ENCODE measurements at places on chromosomes 5 and 9. TPM values are rescaled to one million over a fixed set of nuclear protein-coding genes. Genes with fewer than 3 reads are reported as not detected.

The ZFP2 gene
- 2.9 TPM for total RNA-seq

GRCh38 chr9:134356496-134357470 is 30.5 kb downstream of the RXRA start:
- DNase-seq: no peak

GRCh38 chr9:4024281-4024777 is 275.5 kb downstream of the GLIS3 start:
- DNase-seq: no peak

GRCh38 chr9:104765138-104765537 is 1.2 kb downstream of the NIPSNAP3B start:
- DNase-seq: no peak

GRCh38 chr9:8693464-8693863 is 893.9 kb upstream of the DMAC1 start:
- DNase-seq: no peak

DNA sequence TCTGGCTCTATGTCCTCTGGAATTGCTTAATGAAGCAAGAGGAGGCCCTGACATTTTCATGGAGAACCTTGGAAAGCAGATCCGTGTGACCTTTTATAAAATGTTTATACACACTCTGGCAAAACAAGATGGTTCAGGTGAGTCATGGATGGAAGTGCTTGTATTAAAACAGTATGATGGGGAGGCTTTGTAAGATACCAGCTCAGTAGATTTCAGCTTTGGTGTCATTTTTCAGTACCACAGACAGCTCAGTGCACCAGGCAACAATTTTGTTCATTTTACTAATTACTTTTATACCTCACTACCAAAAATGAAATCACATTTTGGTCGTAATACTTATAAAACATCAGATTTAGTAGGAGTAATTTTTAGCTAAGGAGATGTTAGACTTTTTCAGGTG is 5.2 kb downstream of the KCNN2 start:
- peak; percentile 5 for DNase-seq

- no peak for DNase-seq
Measured at GRCh38 chr9:89470224-89470839, 27.6 kb downstream of the SEMA4D start.
